ENCODE measurements at places on chromosomes 2 and 18. TPM values are rescaled to one million over a fixed set of nuclear protein-coding genes. Genes with fewer than 3 reads are reported as not detected.

MAPK4 gene
- total RNA-seq: 9.3 TPM

BMP10 gene
- not detected for total RNA-seq

- DNase-seq: no peak
Observed at GRCh38 chr2:88540346-88540745, 86.9 kb downstream of the EIF2AK3 start.

GRCh38 chr2:151953467-151953866 lies 125.2 kb upstream of the ARL5A start:
- no peak for DNase-seq

- DNase-seq: no peak
Observed at GRCh38 chr2:30716123-30716900, 90.9 kb downstream of the CAPN13 start.

GRCh38 chr18:39058386-39059000 lies 1492.9 kb upstream of the CELF4 start:
- DNase-seq: no peak

GRCh38 chr2:128722489-128722888 lies 403.8 kb upstream of the HS6ST1 start:
- no peak for DNase-seq

- DNase-seq: no peak
Observed at GRCh38 chr2:98530114-98530513, 78.2 kb downstream of the COA5 start.

GRCh38 chr2:134670955-134671354 lies 47.8 kb downstream of the TMEM163 start:
- DNase-seq: no peak

All from neural crest cell (in vitro differentiated cells).